ENCODE measurements at places on chromosomes 5 and 9.

- DNase-seq: no peak
These were observed 105.3 kb downstream of the PCSK1 start for GRCh38 chr5:96327722-96328121.

- no peak for DNase-seq
These were observed 505.0 kb downstream of the SPOCK1 start for GRCh38 chr5:136994154-136994553.

DNA sequence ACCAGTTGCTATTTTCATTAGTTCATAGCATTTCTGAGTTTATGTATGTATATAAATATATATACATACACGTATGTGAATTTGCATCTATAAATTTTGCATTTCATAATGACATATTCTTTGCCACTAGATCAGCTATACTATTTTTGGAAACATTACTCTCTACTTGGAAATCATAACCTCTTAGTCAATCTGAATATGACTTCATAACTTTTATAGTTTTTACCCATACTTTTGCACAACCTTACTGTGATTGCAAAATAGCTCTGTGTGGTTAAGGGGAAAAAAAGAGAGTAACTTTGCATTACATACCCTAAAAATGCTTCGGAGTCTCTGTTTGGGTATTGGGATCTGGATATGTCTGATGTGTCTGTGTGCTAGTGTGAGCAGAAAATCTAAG, 44.9 kb upstream of the ADAMTSL1 start:
- DNase-seq: no peak

DNA sequence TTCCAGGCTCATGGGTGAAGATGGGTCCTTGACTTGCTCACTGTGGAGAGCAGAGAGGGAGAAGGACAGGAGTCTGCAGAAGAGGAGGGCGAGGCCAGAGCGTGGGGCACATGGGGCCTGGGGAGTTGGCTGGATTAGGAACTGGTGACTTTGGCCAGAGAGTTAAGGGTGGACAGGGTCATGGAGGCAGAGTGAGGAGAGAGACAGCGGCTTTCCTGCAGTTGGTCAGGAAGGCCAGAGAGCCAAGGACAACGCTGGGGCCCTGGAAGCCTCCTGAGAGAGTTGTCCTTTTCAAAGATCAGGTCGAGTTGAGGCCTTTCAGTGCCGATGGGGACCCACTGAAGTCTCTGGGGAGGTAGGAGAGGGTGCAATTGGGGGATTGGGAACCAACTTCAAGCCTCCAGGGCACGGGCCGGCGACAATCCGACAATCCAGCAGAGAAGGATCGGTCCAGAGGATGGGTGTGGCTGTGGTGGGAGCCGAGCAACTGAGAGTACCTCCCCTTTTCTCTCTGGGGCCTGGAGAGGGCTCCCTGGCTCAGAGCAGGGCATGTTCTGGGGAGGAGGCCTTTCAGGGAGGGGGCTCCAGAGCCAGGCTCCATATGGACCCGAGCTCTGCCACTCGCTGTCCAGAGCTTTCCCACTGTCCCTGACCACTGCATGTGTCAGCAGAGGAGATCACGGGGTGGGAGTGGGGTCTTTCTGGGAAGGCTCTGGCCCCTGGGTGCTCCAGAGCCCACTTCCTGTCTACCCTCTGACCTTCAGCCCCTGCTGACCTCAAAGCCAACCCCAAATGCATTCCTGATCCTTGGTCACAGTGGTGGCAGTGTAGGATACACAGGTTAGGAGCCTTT, 7.5 kb upstream of the PHYHD1 start:
- no peak for DNase-seq

DNA sequence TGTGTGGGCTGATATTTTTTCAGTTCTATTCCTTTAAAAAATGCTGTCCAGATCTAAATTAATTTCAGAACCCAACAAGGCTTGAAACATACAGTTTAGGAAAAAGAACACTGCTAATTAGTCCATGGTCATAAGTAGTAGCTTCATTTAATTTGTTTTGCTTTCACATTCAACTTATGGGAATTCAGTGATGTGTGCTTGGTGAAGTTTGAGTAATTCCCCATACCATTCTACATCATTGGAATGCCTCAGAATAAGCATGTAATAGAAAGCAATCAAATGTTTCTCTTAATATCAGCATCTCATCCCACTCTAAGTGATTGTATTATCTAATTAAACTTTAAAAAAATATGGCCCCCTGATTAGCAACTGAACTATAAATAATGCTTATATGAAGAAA, 2.7 kb downstream of the CNTLN start:
- DNase-seq: no peak

DNA sequence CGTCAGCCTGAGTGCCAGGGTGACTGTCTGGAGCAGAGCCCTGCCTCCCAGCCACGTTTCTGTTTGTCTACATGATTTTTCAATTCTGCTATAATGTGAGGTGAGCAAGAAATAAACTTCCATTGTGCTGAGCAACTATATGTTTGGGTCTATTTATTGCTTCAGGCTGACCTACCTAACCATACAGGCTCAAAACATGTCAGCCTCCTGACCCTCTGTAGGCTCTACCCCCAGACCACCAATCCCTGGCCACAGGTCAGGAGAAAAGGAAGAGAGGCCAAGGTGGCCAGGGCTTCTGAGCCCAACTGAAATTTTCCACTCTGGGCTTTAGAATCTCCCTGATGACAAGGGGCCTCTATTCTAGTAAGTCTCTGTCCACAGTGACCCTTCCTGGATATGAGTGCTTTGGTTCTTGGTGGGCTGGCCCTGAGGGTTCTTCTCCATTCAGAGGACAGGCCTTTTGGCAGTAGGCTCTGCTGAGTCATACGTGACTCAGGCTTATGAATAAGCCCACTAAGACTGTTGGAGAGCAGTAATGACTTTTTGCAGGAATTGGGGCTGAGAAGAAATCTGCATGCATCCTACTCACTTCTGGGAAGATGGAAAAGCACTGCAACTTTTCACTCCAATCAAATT, 117.2 kb upstream of the TBCA start:
- no peak for DNase-seq

GRCh38 chr5:1447671-1448361, 2.6 kb upstream of the SLC6A3 start:
- no peak for DNase-seq

DNA sequence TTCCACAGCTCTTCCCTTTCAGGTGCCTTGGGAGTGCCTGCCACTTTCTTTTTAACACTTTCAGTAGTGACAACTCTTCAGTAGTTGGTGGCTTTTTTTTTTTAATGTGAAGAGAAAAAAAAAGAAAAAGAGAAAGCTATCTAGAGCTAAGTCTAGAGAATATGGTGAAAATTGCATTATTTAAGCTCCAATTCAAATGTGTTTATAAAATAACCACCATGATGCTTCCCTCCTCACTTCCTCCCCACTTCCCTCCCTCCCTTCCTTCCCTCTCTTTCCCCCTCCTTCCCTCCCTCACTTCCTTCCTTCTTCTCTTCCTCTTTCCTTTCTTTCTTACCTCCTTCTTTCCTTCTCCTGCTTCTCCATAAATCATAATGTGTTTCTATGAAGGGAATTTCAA, 456.7 kb upstream of the ACTBL2 start:
- DNase-seq: no peak

GRCh38 chr5:84306601-84307000, 78.1 kb downstream of the EDIL3 start:
- DNase-seq: no peak

DNA sequence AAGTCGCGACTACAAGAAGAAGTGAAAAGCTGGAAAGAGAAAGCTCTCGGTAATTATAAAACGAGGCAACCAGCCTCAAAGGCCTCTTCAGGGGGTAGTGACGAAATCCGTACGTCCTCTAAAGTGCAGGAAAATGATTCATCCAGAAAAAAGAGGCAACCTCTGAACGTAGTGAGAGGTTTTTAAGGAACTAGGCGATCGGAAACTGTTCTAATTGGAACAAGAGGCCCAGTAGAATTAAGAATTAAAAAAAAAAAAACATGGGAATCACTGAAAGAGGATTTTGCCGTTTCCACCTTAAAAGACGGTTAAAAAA, 1.0 kb downstream of the CSNK1A1 start:
- no peak for DNase-seq

DNA sequence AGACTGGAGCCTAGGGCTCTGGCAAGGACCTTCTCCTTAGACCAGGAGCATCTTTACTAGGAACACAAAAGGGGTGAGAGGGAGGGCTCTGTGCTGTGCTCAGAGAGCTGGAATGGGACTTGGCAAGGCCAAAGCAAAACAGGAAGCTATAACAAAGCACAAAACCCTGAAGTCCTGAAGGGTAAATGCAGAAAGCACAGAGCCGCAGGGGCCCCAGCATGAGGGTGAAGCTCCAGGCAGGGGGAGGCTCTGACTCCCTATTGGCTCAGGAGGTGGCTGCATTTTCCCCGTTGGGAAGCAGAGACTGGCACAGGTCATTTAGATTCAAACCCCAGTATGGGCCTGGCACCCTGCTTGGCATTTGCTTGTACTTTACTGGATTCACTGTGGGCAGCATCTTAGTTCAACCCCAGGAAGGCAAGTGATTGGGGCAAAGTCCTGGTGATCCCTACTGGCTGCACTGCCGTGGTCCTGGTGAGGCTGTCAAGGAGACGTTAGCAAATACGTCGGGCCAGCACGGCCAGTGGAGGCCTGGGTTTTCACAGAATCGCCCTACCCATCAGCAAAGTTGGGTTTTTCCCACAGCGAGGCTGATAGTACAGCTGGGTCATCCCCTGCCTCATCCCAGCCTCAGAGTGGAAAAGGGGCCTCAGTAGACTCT, 46.3 kb downstream of the GGTA1 start:
- DNase-seq: no peak

DNA sequence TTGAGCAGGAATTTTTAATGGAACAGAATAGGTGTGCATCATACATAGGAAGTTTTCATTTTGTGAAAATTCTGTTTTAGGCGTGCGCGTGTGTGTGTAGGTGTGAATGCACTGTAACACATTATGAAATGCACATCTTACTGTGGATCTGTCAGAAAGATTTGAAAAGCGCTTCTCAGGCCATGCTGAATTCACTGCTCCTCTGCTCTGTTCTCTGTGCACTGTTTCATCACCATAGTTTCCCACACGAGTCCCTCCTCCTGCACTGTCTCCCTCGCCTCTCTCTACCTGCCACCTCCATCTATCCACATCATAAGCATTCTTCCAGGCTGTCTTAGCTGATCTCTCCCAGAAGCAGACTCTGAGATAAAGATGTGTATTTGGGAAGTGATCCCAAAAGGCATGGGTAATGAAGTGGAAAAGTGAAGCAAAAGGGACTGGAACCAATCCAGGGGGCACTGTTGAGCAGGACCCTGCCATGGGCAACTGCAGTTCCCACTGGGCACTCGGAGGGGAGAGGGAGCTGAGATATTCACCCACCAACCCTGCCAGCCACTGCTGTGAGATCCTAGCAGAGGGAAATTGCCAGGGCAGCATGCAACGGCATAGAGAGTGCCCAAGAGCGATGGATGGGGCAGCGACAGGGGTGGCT, 65.9 kb downstream of the GABBR2 start:
- DNase-seq: no peak

DNA sequence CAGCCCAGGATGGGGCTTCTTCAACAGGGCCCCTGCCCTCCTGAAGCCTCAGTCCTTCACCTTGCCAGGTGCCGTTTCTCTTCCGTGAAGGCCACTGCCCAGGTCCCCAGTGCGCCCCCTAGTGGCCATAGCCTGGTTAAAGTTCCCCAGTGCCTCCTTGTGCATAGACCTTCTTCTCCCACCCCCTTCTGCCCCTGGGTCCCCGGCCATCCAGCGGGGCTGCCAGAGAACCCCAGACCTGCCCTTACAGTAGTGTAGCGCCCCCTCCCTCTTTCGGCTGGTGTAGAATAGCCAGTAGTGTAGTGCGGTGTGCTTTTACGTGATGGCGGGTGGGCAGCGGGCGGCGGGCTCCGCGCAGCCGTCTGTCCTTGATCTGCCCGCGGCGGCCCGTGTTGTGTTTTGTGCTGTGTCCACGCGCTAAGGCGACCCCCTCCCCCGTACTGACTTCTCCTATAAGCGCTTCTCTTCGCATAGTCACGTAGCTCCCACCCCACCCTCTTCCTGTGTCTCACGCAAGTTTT, 23.6 kb downstream of the PCDHGC5 start:
- peak; percentile 77 for DNase-seq

GRCh38 chr5:83767409-83767992, 46.8 kb upstream of the HAPLN1 start:
- no peak for DNase-seq

DNA sequence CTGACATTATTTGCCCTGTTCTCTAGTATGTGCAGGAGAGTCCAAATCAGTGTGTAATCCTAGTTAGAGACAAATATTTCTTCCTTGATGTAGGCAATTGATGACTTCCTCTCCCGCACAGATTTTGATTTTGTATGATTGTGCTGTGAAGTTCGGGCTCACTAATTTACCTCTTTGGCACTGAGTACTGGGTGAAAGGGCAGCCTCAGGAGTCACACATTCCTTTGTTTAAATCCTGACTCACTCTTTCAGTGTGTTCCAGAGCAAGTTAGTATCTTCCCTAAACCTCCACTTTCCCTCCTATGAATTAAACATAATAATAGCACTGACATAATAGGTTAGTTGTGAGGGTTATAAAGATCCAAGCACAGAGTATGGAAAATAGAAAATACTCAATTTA, 269.7 kb downstream of the ISL1 start:
- no peak for DNase-seq

DNA sequence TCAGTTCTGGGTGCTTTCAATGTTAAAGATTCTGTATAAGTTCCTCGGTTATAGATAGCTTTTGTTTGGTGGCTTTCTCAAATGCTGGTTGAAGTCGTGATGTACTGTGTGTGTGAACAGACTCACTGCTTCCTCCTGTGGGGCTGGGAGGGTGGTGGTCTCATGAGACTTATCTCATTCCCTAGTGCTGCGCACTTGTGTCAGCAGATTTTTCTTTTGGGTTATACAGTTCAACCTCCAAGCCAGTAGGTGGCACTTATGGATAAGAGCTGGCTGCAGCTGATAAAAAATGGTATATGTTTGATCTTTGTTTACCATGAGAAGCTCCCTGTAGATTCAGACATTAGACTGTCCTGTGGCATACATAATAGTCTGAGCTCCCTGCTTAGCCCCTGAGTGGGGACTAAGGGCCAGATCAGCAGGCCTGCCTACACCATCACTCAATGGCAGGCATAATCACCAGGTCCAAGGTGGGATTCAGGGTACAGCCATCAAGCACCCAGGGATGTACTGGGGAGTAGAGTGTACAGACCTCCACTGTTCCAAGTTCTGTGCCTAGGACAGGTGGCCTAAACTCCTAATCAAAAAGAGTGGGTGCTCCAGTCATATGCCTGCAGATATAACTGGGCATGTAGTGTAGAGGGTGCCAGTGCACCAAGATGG, 174.2 kb downstream of the OXCT1 start:
- no peak for DNase-seq

DNA sequence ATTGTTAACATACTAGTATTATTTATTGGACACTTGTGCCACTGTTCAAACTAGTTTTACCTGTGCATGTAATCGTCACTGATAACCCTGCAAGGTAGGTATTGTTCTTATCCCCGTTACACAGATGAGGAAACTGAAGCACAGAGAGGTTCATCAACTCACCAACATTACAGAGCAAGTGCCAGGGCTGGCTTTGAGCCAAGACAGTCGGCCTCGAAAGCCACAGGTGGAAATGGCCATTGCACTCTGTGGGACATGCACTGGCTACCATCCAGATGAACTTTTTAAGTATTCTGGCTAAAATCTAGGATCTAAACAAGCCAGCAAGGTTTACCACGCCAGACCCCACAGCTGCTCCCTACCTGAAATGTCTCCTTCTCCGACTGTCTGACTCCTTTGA, 57.9 kb downstream of the TEX10 start:
- DNase-seq: no peak

All from stimulated activated CD4-positive, alpha-beta T cell treated with anti-CD3 and anti-CD28 coated beads, Interleukin-1b, Interleukin-23, amount 100 ng/mL, for 4 hours (primary cell).